Natural killer cell (primary cell): ENCODE measurements at places on chromosomes 6 and 20. TPM values are rescaled to one million over a fixed set of nuclear protein-coding genes. Genes with fewer than 3 reads are reported as not detected.
A peak's percentile ranks its signal among the peaks of the same experiment; 100 is the strongest.

The TGM2 gene
- not detected for total RNA-seq

The GJA1 gene
- not detected for total RNA-seq

- no peak for DNase-seq
Measured at GRCh38 chr6:4318321-4318720, 182.9 kb upstream of the ECI2 start.

DNA sequence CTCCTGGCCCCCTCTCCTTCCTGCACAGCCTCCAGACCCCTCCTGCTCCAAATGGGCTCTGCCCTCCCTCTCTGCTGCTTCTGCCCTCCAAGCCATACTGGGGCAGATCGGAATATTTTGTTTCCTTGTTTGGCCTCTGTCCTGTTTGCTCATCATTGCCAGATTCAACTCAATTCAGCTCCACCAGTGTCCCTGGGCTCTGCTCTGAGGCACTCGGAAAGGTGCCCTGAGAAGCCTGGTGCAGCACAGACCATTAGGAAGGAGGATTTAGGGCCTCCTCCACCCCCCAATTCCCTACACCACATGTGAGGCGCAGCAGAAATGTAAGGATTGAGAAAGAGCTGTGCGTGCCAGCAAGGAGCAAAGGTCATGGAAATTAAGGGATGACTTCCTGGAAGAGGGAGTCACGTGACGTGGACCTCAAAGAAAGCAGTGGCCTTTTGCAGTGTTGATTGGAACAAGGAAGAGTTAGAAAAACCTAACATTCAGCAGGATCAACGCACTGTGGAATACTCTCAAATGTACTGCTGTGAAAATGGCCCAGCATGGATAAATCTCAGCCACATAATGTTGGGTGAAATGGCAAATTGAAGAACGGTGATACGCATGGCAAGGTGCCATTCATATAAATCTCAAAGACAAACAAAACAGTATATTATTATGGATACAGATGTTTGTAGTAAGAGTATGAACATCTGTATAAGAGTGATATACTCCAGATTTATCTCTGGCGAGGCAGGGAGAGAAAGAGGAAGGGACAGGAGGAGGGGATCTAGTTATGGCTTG, 229.5 kb upstream of the RNF24 start:
- no peak for DNase-seq

DNA sequence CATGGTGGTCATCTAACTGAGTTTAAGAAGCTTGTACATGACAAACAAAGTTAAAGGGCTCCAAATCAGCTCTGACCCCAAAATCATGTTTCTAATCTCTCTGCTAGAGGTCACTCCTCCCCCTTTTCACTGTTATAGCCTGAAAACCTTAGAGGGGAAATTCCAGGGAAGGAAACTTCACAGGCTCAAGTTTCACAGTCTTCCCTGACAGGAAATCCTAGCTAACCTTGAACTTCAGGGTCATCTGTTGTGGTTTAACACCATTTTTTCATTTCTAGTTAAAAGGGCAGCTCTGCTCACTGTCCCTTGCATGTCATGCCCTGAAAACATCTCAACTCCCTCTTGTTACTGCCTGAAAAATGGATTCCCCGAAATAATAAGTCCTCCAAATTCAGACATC, 104.4 kb upstream of the BMP2 start:
- no peak for DNase-seq

DNA sequence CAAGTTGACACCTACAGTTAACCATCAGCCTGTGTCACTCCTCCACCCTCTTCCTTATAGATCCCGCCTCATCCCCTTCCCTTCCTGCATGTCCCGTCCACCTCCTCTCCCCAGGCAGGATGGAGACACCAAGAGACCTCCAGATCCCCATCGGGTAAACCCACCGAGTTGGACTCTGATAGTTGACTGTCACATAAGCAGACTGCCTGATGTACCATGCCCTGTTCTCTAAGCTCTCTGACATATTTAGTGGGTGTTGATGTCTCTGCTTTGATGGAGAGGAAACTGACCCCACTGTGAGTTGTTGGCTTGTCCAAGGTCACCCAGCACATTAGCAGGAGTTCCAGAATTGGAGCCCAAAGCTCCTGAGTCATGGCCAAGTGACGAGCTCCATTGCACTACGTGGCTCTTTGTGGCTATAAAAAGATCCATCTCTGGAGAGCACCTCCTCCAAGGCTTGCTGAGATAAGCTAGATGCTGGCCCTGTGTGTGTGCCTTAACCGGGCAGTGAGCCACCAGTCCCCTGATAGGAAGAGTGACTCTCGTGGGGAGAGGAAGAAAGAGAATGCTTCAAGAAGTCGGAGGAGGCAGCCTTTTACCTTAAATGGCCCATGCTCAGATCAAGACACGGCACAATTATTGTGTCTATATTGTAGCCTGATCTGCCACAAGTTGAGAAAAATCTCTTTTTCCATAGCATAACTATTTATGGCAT, 236.0 kb upstream of the ECI2 start:
- DNase-seq: no peak

GRCh38 chr6:138638604-138639003, 135.0 kb upstream of the CCDC28A start:
- DNase-seq: no peak

DNA sequence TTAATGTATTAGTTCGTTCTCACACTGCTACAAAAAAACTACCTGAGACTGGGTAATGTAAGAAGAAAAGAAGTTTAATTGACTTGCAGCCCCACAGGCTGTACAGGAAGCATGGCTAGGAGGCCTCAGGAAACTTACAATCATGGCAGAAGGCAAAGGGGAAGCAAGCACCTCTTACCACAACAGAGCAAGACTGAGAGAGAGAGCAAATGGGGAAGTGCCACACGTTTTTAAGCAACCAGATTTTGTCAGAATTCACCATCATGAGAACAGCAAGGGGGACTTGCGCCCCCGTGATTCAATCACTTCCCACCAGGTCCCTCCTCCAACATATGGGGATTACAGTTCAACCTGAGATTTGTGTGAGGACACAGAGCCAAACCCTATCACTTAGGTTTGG, 70.8 kb upstream of the SRSF6 start:
- DNase-seq: no peak

GRCh38 chr6:40410821-40411220, 176.3 kb downstream of the LRFN2 start:
- no peak for DNase-seq

- DNase-seq: no peak
Measured at GRCh38 chr20:46627234-46627633, 24.0 kb downstream of the SLC13A3 start.

- DNase-seq: no peak
Measured at GRCh38 chr6:13260101-13260598, 68.2 kb downstream of the TBC1D7 start.

DNA sequence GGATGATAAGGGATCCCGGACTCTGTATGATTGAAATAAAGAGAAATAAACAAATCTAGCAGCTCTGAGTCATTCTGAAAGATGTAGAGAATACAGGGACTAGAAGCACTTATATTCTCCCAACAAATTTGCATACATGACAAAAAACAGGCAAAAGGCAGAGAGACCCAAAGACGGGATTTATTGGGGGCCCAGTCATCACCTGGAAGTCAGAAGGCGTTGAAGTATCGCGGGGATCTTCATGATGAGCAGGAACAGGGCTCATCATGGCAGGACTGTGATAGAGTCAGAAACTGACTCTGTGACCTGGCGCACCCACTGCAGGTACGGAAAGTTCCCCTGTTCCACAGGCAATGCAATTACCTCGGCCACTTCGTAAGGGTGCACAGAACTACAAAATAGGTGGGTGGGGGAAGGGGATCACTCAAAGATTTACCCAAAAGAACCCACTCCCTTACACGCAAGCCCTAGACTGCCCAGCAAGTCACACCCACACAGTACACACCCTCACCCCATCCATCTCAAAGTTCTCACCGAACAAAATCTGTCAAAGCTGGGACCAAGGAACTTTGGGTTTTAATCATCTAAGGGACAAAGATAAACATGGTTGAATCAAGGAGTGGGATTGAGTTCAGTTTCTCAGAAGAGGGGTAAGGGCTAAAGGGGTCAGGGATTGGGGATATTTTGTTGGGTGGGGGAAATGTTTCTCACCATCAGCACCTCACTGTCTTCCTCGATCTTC, 1.4 kb downstream of the CUTA start:
- no peak for DNase-seq

- no peak for DNase-seq
Measured at GRCh38 chr6:139608466-139609261, 234.2 kb upstream of the CITED2 start.

GRCh38 chr20:64056889-64057627, 5.9 kb upstream of the TCEA2 start:
- DNase-seq: no peak

DNA sequence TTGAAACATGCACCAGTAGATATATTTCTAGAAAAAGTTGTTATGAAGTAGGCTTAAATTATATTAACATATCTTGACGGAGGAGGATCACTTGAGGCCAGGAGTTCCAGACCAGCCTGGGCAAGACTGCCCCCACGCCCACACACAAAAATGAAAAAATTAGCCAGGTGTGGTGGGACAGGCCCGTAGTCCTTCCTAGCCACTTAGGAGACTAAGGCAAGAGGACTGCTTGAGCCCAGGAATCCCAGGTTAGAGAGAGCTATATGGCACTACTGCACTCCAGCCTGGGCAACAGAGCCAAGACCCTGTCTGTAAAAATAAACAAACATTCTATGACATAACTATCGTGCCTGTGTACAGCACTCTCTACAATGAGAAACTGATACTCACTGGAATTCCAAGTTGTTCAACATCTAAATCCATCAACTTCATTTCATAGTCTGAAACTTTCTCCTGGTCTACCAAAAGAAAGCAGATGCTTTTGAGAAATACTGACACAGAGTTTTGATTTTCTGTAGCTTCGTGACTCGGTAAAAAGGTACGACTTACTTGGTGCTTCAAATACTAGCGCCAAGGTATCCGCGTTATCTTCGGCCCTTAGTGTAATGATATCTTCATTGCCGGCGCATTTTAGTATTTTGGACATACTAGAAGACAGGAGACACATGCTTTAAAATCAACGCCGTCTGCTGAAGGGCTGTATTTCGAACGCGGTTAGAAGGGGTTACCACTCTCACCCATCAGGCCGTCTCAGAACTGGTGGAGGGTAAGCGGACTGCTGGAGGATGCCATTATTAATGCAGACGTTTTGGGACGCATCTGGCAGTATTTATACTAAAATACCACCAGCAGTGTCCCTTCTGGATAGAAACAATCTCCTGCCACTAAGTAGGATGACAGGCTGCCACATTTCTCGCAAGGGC, 1.3 kb downstream of the PCNA start:
- no peak for DNase-seq

DNA sequence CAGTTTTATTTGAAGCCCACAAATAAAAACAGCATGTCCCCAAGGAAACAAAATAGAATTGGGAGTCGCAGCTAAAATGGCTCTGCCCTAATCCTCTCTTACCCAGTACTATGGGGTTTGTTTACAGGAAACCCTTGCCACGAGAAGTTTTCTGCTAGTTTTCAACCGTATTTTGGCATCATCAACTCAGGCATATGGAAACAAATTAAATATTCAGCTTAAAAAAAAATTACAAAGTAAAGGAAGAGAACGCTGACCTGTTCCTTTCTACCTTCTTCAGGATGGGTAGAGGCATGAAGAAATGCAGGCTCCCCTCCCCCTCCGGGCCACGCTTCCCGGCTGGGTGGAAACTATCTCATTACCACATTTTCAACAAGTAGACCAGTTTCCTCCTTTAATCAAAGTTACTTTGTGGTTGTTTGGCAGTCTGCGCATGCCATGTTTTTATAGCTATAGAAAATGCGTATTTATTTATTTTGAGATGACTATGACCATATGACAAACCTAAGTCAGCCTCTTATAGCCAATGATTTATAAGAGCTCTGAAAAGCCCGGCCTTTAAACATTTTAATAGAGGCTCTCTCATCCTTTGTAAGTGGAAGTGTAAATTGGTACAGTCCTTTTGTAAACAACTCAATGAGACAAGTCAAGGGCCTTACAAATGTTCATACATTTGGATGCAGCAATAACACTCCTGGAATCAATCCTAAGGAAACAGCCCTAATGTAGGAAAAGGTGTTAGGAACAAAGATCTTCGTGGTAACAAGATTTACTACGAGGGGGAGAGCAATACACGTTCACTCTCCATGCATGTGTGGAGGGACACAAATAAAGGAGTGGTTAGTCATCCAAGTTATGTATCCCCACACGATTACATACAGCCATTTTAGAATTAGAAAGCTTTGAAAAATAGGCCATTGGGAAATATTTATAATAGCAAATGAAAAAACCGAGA, 16.1 kb upstream of the ZNF217 start:
- peak; percentile 84 for DNase-seq
